ENCODE measurements at places on chromosomes 2 and 18.
A peak's percentile ranks its signal among the peaks of the same experiment; 100 is the strongest.

DNA sequence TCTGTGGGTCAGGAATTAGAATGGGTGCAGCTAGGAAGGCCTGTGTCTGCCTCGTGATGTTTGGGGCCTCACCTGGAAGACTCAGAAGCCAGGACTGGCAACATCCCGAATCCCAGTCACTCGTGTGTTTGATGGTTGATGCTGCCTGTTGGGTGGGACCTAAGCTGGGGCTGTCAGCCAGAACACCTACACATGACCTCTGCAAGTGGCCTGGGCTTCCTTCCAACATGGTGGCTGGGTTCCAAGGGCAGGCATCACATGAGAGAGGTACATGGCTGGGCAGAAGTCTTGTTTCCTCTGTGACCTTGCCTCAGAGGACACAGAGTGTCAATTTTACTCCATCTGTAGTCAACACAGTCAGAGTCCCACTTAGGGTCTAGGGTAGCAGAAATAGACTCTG, 177.8 kb downstream of the GBX2 start:
- DNase-seq: no peak

- DNase-seq: no peak
Measured at GRCh38 chr2:213429516-213429915, 145.3 kb downstream of the SPAG16 start.

DNA sequence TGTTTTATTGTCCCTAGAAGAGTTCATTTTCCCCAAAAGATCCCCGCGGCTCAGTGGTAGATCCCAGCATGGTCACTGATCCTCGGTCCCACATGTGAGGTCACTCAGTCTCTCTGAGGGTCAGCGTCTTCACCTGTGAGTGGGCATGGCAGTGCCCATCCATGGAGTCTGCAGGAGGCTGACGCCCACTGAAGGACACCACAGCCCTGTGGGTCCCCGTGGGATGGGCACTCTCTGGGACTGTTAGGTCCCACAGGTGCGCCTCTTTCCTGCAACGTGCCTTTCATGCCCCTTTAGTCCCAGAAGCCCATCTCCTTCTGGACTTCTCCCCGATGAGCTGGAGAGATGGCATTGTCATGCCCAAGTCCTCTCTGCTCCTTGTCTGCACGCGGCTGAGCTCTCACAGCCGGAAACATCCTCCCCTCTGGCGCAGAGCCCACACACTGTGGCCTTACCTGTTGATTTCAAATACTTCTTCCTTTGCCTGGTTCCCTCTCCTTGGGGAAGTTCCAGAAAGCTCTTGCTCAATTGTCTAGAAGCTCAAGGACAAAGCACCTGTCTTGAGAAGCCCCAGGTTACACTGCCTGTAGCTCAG, 75.9 kb downstream of the PTGR3 start:
- no peak for DNase-seq

GRCh38 chr2:182426082-182426917, 536 bp downstream of the PDE1A start:
- DNase-seq: no peak

DNA sequence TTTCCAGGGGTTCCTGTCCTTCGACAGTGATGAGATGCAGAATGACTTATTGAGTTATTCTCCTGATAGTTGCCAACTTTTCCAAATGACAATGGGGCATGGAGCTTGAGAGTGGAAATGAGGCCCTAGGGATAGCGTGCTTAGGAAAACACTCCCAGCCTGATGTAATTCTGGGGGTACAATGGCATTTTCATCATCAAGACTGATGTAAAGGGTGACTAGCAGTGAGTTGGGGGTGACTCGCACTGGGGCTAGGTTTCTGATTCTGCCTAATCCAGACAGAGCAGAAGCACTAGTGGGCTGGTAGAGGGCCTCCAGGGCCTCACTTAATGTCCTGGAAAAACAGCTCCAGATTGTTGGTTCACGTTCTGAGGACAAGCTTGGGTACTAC, 34.0 kb upstream of the IL37 start:
- no peak for DNase-seq

- no peak for DNase-seq
Measured at GRCh38 chr2:198857246-198857645, 600.5 kb downstream of the SATB2 start.

GRCh38 chr2:38274286-38275276, 102.5 kb downstream of the ATL2 start:
- peak; percentile 69 for DNase-seq

DNA sequence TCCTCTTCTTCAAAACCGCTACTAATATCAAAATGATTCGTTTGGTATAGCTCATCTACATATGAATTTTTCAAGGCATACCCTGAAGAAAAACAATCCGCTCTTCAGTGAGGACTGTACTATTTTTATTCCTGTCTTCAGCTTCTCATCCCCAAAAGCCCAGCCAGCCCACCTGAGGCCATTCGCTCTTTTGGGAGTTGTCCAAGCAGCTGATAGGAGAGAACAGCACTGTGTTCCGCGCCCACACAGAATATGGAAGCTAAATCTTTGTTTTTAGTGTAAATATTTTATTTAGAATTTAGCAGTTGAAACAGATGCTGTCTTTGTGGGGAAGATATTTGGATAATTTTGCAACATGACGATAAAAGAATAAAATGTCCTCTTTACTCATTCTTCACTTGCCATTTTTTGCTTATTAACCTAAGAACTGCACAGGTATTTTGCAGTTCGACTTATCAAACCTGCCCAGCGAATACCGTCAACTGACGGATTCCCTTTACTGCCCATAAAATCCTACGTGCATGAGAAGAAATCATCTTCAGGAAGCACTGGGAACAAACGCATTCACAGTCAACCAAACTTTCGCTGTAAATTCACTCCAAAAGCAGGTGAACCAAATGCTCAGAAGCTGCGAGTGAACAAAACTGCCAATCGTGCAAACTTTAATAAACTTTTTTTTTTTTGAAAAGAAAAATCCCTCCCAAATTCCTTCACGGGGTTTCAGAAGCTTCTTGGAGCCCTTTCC, 3.4 kb downstream of the ZNF521 start:
- DNase-seq: no peak

- DNase-seq: no peak
Measured at GRCh38 chr2:159758686-159759085, 39.3 kb downstream of the CD302 start.

- no peak for DNase-seq
Measured at GRCh38 chr2:59399126-59399525, 1154.3 kb downstream of the BCL11A start.

GRCh38 chr18:28718696-28719095, 541.8 kb upstream of the CDH2 start:
- no peak for DNase-seq

DNA sequence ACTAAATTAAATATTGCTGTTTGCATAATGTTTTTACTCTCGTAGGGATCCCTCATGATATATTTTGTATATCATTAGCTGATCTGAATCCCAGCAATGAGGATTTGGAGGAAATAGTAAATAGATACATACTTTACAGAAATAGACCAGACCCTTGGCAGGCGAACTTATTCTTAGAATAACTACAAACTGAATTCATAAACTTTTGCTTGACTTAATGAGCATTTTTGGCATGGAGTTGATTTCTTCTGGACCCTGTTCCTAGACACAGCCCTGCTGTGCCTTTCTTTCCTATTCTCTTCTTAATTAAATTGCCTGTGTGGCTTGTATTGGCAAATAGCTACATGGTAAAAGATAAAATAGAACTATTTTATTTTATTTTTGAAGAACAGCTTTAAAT, 145.9 kb downstream of the GREB1L start:
- DNase-seq: no peak

DNA sequence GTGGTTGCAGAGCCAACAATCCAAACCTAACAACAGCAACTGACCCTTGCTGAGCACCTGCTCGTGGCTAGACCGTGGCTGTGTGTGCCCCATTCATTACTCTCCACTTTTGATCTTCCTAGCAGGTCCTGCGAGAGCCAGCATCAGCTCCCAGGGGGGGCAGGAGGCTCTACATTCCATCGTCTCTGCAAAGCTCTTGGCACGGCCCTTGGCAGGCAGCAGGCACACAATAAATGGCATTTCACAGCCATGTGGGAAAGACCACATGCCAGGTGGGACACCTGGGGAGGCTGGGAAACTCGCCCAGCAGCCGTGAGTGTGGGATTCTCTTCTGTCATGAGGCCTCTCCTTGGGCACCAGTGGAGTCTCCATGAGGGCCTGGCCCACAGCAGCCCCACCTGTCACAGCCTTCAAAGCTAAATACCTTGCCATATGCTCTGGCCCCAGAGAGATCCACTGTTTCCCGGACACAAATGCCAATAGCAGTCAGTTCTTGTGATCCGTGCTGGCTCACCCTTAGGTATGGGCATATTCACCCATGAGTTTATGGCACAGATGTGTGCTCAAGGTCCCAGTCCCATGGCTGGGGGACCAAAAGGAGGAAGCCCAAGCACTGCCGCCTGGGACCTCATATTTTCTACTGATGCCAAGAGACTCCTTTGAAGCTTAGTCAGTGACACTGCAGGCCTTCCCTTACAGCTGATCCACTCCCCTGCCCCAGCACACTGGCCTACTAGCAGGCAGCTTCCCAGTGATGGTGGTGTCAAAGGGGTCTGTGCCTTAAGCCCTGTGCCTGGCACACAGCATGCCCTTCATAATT, 6.8 kb upstream of the TEX51 start:
- no peak for DNase-seq

DNA sequence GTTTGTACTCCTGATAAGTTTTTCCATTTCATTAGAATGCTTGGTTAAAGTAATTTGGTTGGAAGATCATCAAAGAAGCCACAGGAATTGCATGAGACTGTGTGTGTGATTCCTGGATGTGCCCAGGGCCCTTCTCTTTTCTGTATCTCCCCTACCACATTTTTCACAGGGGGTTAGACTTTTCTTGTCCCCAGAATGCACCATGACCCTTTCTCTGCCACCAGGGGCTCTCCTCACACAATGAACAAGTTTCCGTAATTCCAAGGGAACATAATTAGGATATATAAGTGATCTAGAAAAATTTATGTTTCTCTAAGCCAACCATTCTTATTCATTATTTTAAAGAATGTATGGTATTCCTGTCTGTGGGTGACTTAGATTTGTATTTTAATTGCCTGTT, 291.8 kb downstream of the NEDD4L start:
- DNase-seq: no peak

DNA sequence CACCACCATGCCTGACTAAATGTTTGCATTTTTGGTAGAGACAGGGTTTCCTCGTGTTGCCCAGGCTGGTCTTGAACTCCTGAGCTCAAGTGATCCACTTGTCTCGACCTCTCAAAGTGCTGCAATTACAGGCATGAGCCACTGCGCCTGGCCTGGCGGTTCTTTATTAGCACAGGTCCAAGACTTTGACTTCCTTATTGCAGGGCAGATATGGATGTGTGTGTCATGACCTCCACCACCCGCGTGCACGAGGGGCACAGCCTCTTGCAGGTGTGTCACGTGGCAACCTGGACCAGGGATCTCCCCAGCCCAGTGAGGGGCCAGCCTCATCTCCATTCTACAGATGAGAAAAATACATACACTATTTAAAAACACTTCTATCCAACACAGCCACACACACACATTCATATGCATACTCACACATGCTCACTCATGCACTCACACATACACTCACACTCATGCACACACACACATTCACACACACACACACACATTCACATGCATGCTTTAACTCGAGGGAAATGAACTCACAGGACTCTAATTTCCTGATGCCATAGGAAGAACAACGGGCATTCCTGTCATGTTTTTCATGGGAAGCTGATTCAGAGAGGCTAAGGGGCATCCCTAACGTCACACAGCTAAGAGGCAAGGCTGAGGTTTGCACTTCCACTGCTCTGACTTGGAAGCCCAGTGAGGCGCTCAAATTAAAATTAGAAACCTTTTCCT, 38.8 kb downstream of the RRM2 start:
- no peak for DNase-seq

DNA sequence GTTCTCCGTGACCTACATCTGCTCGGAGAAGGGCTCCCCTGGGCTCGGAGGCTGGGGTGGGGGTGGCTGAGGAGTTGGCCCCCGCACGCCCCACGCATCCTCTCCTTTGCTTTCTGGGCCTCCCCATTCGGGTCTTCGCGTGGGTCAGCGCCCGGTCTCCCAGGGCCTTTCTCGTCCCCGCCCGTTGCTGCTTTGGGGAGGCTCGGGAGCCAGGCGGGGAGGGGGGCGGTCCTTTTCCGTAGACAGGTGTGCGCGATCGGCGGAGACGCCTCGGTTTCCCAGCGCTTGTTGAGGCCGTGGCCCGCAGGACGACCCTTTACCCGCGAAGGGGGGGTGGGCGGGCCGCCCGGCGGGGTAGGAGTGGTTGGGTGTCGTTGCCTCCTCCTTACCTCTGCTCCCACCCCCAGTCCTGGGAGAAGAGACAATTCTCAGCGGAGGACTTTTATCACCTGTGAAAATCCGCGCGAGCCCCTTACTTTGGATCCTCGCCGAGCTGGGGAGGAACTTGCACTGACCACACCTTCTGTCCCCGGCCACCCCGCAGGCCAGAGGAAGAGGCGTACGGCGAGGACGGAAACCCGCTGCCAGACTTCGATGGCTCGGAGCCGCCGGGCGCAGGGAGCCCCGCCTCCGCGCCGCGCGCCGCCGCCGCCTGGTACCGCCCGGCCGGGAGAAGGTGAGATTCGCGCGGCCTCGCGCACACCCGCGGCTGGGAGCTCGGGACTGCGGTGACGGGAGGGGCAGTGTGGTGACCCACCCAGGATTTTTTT, 2.6 kb downstream of the ADCYAP1 start:
- peak; percentile 36 for DNase-seq

DNA sequence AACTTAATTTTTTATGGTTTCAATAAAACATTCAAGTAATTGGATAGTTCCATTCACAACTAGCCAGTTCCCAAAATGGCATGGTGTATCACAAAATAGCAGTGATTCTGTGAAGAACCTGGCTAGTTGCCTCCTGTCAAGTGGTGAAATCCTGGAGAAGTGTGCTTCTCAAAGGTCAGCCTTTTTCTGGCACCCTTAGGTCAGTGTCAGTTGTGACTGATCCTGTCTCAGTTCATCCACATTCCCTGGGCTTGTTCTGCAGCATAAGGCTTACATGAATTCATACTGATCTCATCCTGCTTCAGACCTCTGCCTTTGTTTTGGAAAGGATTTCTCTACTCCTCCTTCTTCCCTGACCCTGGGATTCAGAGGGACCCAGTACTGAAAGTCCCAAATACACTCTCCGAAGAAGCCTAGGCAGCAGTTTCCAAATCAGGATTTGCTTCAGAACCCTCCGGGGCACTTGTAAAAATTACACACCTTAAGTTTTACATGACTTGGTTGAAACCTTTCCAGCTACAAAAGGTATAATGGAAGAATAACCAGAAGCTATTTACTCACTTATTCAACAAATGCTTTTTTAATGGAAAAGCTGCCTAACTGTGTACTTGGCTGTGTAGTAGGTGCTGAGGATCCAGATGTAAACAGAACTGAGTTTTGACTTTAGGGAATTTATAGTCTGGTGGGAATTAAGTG, 11.0 kb downstream of the MAP3K20 start:
- no peak for DNase-seq

DNA sequence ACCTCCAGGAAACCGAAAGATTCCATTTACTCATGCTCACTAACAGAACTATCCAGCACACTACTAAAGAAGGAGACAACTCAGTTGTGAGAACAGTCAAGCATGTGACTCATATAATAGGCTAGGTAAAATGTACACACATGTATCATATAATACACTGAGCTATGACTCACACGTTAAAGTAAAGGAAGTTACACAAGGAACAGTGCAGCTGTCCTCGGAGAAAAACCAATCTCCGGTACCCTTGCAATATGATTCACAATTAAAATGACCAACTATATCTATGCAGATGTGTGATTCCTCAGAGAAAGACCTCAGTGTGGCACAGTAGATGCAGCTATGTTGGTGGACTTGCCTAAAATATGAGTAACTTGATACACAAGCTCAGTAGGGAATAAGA, 76.5 kb downstream of the STRN start:
- no peak for DNase-seq

- no peak for DNase-seq
Measured at GRCh38 chr2:144128130-144128746, 391.7 kb downstream of the ZEB2 start.

GRCh38 chr2:46843316-46843715, 72.3 kb downstream of the MCFD2 start:
- DNase-seq: no peak
